ENCODE measurements at places on chromosomes 16 and 17.

DNA sequence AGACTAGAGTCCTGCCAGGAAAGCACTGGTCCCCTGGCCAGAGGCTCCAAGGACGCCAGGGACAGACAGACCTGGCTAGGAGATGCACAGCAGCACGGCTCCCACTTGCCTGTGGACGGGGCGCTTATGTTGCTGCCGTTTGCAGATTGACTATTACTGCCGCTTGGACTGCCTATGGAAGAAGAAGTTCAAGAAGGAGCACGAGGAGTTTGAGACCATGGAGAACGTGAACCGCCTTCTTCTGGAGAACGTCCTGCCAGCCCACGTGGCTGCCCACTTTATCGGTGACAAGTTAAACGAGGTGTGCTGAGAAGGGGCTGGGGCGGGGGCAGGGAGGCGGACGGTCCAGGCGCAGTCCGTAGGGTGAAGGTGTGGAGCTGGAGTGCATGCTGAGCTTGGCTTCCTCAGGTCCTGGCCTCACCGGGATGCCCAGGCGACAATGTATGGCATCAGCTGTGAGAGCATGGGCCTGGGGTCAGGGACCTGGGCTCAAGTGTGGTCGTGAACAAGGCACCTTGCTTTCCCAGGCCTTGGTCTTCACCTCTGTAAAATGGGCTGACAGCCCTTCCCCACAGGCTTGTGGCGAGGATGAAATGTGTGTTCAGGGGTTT is 45.6 kb downstream of the ADCY7 start:
- DNase-seq, result no peak

DNA sequence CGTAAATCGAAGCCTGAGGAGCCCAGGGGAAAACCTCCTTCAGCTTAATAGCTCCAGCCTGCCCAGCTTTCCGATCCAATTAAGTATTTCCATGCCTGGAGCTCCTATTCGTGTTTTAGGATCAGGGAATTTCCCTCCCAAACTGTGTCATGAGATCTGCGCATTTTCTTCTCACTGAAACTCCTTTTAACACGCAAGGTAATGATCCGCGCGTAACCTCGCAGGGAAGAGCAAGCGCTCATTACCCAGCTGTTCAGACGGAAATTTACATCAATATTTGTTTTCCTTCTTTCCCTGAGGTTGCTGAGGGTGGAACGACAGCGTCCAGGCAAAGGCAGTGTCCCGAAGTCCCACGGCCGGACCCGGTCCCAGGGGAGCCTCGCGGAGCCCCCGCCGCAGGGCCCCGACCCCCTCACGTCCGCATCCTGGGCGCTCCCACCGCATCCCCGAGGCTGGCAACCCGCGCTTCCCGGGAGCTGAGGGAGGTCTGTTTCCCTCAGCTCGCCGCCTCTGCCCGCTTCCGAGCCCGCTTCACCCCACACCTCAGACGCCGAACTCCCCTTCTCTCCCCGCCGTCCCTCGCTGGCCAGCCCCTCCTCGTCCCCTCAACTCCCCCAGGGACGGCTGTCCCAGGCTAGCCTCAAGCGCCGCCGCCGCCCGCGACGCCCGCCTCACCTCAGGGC is 415 bp downstream of the ABCA5 start:
- peak; percentile 58 for DNase-seq

DNA sequence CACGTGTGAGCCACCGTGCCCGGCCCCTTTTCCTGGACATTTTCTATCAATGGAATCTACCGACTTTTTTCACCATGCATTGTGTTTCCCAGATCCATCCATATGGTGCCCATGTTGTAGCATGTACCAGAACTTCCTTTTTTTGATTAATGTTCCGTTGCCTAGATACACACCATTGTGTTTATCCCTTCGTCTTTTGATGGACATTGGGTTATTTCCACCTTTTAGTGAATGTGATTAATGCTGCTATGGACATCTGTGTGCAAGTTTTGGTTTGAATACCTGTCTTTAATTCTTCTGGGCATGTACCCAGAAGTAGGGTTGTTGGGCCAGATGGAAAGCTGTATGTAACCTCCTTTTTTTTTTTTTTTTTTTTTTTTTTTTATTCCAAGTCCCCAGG is 79.8 kb downstream of the NT5M start:
- no peak for DNase-seq

- peak; percentile 84 for DNase-seq
Measured at GRCh38 chr17:77423589-77424451, 283.1 kb downstream of the SEC14L1 start.

- DNase-seq, result no peak
Measured at GRCh38 chr16:4081521-4082021, 34.7 kb downstream of the ADCY9 start.

DNA sequence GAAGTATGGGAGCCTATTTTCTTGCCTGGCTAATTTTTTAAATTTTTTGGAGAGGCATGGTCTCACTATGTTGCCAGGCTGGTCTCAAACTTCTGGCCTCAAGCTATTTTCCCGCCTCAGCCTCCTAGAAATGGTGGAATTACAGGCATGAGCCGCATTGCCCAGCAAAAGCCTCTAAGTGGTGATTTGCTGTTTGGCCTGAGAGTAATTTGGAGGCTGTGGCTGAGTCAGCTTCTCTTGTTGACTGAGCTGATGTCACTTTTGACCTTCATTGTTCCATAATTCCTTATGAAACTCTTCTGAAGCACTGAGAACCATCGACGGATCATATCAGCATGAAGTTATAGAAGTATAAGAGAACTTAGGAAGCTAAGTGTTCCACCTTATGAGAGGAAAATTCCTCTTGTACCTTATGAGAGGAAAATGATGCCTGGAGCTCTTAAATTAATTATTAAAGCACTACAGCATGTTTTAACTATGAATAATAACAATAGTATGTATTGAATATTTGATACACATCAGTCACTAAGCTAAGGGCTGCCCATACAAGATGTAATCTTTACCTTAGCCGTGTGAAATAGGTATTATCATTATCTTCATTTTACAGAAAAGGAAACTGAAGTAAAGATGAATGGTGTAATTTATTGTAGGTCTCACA is 220.8 kb upstream of the MON1B start:
- no peak for DNase-seq

- DNase-seq, result no peak
Measured at GRCh38 chr16:49081554-49081953, 200.1 kb downstream of the CBLN1 start.

DNA sequence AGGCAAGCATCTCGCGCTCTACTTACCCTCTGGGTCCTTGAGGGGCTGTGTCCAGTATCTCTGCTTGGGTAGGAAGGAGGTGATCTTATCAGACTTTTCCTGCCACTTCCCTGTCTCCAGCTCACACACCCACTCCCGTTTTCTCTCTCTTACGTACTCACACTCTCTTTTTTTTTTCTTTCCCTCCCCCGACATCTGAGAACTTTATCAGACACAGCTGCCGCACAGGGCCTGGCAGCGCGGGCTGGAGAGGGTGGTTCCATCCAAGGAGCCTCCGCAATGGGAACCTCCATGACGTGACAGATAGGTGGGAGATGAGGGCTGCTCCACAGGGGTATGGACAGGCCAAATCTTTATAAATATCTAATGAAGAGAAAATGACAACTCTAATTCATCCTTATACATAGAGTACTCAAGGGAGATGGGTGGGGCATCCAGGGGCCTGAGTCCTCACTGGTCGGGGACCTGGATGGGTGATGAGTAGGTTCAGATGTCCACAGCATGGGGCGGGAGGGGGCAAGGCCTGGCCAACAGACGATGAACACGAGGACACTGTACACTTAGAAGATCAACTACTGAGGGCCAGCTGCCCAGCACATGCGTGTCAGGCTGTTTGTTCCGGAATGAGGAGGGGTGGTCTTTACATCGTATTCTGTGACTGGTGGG is 23.3 kb downstream of the MINK1 start:
- DNase-seq, result no peak

DNA sequence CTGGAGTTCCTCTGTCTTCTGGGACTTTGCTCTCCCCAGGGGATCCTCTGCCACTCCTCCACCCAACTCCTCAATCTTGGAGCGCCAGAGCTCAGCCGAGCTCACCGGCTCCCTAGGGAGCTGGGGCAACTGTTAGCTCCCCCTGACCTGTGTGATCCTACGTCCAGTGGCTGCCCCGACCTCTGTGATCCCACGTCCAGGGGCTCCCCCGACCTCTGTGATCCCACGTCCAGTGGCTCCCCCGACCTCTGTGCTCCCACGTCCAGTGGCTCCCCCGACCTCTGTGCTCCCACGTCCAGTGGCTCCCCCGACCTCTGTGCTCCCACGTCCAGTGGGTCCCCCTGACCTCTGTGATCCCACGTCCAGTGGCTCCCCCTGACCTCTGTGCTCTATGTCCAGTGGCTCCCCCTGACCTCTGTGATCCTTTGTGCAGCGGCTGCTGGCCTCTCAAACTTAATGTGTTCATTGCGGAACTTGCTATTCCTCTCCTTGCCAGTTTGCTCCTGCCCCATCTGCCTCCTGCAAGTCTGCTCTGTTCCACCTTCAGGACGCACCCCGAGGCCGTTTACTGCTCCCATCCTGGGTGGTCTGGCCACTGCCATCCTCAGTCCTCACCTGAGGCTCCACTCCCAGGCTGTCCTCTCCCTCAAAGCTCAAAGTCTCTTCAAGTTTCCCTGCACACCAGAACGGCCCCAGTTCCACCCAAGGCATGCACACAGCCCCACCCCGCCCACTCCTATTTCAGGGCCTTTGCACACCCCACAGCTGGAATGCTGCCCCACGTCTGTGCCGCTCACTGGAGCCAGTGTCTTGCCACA is 2.8 kb downstream of the VPS9D1 start:
- no peak for DNase-seq
